Caki2 (cell line): ENCODE measurements at places on chromosomes 5 and 9.
A peak's percentile ranks its signal among the peaks of the same experiment; 100 is the strongest.

DNA sequence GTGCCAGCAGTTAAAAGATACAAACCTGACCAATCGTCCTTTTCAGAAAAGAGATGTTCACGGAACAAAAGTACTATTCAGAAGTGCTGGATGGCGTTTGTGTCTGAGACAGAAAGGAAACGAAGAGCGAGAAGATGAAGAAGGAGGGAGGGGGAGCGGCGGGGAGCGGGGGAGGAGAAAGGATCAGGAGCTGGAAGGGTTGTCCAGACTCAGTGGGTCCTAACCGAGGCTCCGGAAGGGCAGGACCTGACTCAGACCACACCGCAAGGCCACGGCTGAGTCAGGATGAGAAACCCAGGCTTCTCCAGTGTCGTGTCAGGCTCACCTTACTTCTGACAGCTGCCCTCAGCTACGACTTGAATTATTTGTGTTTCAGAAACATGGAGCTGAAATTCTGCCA is 46.2 kb downstream of the PAX5 start:
- no peak for DNase-seq

DNA sequence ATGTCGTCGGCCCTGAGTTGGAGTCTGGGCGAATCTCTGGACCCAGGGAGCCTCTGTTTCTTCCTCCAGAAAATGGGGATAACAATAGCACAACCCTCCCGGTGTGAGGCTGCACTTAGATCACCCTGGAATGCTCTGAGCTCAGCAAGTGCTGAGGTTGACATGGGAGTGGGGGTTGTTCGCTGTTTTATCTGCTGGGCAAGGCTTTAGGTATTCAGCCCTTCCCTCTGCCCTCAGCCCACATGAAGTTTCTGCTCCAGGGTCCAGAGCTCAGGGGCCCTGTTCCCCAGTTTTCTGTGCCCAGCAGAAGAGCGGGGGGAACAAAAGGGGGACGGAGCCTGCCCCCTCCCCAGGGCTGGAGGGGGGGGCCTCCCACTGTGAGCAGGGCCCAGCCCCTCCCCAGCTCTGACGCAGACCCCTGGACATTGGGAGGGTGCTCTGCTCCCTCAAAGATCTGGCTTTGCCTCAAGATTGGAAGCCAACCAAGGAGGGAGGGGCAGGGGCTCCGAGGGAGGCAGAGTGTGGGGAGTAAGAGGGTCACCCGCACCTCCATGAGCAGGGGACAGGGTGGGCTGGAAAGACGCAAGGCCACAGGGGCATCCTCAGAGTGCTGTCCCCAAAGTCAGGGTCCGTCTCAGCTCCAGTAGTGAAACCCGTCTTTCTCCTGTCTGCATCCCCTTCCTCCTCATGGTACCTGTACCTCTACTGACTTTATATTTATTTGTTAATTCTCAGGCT is 215.6 kb downstream of the C9orf50 start:
- no peak for DNase-seq

DNA sequence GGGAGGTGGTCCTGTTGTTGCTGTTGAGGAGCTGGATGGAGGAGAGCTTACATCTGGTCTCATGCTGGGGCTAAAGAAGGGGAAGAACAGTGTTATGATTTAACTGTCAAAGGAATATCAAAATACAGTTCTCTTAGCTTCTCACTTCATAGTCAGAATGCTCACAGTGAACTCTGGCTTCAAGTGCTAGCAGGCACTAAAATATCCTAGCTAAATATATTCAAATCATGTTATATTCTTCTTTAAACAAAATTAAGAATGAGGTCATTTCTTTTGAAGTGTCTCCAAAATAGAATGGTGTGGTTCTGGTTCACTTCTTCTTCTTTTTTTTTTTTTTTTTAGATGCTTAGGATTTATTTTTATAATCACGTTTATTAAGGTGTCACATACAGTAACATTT is 89.4 kb downstream of the NR3C1 start:
- DNase-seq: no peak

- DNase-seq: no peak
Measured at GRCh38 chr9:99486684-99487083, 264.6 kb downstream of the SEC61B start.

DNA sequence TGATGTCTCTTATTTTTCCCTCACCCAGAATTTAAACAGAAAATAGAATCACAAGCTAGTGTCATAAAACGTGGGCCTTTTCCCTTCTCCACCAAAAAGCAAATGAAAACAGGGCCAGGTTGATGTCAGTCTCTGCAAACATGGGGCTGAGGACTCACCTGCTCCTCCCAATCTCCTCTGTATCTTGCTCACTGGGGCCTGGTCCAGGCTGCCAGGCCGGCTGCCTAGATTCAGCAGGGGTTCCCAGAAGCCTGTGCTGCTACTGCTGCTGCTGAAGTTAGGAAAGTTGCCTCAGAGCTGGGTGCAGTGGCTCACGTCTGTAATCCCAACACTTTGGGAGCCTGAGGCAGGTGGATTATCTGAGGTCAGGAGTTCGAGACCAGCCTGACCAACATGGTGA is 84.3 kb downstream of the PCDH1 start:
- DNase-seq: no peak

DNA sequence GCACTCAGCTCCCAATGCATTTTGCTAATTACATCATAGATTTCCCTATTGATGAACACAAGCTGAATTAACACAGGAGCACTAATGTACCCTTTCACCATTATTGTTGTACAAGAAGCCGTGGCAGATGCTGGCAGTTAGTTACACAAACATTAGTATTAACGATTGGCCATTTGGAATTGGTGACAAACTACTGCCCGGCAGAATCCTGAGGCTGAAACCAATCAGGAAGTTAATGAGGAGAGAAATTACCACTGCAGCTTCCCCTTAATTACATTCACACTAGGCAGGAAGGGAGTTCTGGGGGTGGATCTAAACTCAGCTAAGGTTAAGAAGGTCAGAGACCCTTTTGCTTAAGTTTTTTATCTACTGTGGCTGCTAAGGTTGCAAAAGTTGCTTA is 9.6 kb upstream of the DMRT3 start:
- DNase-seq: peak; percentile 5

- DNase-seq: no peak
Measured at GRCh38 chr5:137071931-137072330, 427.2 kb downstream of the SPOCK1 start.

DNA sequence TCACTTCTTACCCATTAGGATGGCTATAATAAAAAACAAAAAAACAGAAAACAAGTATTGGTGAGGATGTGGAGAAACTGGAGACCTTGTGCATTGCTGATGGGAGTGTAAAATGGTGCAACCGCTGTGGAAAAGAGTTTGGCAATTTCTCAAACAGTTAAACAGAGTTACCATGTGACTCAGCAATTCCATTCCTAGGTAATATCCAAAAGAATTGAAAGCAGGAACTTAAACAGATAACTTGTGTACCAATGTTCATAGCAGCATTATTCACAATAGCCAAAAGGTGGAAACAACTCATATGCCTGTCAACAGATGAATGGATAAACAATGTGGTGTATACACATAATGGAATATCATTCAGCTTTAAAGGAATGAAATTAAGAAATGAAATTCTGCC is 28.9 kb downstream of the DCP2 start:
- peak; percentile 6 for DNase-seq

DNA sequence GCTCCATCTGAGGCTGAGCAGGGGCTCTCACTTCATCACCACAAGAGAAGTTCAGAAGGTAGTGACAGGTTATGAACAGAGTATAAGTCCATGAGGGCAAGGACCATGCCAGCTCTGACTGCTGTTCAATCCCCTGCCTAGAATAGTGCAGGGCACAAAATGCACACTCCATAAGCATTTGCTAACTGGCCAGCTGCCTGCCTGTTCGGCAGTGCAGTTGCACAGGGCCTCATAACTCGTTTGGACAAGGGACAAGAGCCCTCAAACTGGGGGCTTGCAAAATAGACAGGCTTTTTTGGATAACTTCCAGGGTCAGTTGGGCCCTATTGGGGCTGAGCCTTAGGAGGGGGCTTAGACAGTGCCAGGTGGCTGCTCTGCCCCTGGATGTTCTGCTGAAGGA is 21.1 kb downstream of the SPARC start:
- DNase-seq: no peak

DNA sequence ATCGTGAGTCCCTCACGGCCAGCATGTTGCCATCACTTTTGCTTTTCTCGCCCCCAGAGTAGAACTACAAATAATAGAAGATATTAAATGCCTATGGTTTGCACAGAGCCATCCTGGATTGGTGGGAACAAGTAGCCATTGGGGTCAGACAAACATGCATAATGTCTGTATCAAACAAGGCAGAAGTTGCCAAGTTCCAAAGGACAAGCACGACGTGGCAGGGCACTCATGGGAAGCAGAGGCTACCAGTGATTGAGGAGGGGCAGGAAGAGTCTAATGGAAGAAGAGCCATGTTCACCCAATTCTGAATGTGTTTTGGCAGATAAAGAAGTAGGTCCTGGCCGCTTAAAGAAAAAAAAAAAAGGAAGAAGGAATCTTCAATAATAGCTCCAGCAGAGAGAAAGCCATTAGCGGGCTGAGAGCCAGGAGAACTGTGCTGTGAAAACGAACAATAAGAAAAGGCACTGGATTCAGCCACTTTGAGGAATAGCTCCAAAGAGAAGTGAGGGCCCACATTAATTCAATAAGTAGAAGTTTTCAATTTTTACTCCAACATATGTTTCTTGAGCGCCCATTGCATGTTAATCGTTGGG is 153.7 kb upstream of the ADCY2 start:
- DNase-seq: no peak

GRCh38 chr5:109191153-109191558 is 218.6 kb downstream of the PJA2 start:
- DNase-seq: peak; percentile 53

GRCh38 chr9:4298255-4299004 is 1.4 kb downstream of the GLIS3 start:
- peak; percentile 60 for DNase-seq

GRCh38 chr5:117657541-117657940 is 1082.9 kb upstream of the SEMA6A start:
- no peak for DNase-seq

DNA sequence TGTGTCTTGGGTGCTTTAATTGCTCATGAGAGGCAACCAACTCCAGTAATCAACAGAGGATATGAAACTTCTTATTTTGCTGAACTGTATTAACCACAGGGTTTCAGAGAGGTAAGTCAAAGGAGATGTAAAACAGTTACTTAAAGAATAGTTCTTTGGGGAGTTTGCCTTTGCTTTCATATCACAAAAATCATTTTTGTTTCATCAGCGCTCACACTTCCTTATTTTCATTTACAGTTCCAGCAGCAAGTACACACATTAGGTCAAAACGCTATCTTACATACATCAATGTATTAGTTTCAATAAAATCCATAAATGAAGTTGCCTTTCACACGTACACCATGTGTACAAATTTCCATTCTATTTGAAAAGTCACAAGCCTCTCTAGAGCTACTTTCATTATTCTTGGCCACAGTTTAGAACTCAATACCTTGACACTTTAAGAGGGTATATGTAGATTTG is 50.1 kb downstream of the ST8SIA4 start:
- no peak for DNase-seq

DNA sequence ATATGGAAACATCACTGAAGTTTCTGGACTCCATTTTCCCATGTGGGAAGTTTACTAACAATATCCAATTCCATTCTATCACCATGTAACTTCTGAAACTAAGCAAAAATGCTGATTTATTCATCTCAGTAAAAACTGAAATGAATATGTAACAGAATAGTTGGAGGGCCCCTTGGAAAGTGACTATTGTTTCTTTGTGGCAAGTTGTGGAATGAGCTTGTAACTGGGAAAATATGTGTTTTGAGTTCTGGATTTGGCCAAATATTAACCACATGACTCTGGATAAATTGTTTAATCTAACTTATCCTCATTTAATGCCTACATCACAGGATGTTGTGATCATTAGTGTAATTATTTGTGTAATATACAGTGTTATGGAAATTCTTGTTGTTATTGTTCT is 619.3 kb downstream of the TLE4 start:
- no peak for DNase-seq

DNA sequence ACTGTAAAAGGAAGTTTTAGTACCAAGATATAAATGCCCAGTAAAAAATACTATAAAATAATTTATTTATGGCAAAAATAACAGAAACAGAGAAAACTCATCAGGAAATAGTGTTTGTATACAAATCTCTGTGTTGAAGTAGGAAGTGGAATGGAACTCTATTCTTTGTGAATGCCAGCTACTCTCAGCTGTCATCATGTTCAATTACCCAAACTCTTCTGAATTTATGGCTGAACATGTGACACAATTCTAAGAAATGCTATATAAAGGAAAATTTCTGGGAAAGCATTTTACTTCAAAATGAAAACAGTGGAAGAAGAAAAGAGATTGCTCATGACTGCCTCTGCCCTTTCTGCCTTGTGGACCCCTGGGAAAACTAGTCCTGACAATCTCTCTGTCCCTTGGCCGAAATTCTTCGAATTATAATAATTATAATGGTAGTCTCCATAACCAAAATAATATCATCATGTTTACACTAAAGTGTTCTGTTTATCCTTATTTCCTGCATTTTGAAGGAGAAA is 522.3 kb upstream of the ST8SIA4 start:
- DNase-seq: no peak

GRCh38 chr9:16180546-16180945 is 627.7 kb downstream of the CCDC171 start:
- DNase-seq: peak; percentile 72

- no peak for DNase-seq
Measured at GRCh38 chr9:91712811-91713210, 237.2 kb downstream of the ROR2 start.

- DNase-seq: no peak
Measured at GRCh38 chr5:25006237-25006636, 361.5 kb upstream of the CDH10 start.

DNA sequence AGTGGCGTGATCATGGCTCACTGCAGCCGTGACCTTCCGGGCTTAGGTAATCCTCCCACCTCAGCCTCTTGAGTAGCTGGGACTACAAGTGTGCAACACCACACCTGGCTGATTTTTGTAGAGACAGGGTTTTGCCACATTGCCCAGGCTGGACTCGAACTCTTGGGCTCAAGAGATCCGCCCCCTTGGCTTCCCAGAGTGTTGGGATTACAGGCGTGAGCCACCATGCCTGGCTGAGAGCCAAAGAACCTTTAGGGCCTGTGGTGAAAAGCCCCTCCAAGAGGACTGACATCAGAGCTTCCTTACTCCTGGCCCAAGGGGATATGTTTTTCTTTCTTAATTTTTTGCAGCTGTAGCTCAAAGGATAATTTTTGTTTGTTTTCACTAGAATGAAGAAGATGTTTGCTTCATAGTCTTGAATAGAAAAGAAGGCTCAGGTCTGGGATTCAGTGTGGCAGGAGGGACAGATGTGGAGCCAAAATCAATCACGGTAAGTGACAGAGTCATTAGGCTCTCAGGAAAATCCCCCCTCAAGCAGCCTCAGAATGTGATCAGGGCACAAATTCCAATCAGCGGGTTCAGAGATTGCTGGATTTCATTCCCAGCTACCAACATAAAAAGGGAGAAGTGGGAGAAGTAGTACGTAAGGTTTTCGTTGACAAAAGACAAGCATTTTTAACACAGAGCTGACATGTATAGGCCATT is 77.1 kb downstream of the GOLPH3 start:
- no peak for DNase-seq

GRCh38 chr9:38423973-38424843 is at the start of gene IGFBPL1:
TSS of gene IGFBPL1 (minus strand) at chr9:38424454. CDS start at chr9:38424424, 30 bp downstream.
- DNase-seq: peak; percentile 47
